Activated CD8-positive, alpha-beta memory T cell treated with anti-CD3 and anti-CD28 coated beads for 48 hours (primary cell): ENCODE measurements at places on chromosomes 6 and 20.
A peak's percentile ranks its signal among the peaks of the same experiment; 100 is the strongest.

- DNase-seq, result no peak
Measured at GRCh38 chr20:48776306-48776705, 51.5 kb downstream of the PREX1 start.

DNA sequence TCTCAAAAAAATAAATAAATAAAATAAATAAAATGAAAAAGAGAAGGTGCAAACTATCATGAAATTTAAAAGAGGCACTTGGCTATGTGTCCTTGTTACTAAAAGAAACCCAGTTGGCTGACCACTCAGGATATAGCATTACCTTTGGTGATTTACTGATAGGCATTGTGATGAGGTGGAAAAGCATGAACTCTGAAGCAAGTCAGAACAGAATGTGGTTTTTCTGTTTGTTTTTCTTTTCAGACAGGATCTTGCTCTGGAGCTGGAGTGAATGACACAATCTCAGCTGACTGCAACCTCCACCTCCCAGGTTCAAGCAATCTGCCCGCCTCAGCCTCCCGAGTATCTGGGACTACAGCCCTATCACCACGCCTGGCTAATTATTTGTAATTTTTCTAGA is 31.9 kb downstream of the ZNF184 start:
- no peak for DNase-seq

- peak; percentile 95 for DNase-seq
Measured at GRCh38 chr6:17599877-17600526, at the start of gene FAM8A1. Gene FAM8A1 (plus strand): TSS chr6:17600302. CDS start chr6:17600410, 108 bp downstream.

- no peak for DNase-seq
Measured at GRCh38 chr6:167990016-167990945, 7.2 kb upstream of the KIF25 start.

DNA sequence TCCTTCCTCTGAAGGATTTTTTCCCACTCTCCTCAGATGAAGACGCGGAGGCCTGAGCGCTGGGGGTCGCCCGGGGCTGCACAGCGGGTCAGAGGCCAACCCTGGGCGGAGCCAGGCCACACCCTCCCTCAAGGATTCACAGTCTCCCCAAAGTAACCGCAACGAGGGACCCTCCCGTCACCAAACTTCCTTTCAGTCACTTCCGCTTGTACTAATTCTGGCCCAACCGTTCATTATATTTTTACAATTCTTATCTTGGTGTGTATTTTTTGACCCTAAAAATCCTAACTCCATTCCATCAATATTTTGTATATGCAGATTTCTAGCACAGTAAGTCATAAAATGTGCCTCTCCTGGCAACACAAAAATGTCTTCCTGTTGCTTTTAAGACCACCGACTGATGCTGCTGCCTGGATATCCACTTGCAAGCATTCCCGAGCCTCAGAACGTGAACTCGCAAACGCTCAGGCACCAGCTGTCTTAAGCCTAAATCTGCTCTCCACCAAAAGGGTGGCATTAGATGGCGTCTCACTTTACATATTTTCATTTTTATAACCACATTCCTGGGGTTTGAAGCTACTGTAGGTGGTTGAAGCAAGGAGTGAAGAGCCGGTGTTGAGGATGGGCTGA is 128.0 kb downstream of the DLL1 start:
- DNase-seq, result no peak

DNA sequence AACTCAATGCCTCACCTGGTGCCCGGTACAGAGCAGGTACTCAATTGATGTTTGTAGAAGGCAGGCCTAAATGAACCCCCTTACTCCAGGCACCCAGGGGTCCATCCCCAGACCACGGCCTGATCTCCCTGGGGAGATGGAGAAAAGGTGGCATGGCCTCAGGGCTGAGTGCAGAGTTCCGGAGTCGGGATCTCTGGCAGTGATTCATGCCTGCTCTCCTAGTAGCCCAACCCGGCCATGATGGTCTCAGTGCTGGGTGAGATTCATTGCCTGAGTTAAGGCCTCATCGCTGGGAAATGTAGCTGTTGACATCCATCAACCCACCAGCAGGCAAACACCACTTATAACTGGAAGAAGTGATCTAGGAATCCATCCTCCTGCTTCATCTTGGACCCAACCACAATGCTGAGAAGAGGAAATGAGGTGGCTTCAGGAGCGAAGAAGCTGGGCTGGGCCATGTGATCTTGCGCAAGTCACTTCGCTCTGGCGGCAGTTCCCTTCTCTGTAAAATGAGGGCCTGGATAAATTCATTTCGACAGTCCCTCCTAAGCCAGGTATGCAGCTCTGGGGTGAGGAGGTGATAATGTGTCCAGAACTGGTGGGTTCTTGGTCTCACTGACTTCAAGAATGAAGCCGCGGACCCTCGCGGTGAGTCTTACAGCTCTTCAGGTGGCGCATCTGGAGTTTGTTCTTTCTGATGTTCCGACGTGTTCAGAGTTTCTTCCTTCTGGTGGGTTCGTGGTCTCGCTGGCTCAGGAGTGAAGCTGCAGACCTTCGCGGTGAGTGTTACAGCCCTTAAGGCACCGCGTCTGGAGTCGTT is 24.7 kb downstream of the ETV7 start:
- DNase-seq, result no peak

GRCh38 chr6:209432-210103 is 82.7 kb upstream of the DUSP22 start:
- no peak for DNase-seq

DNA sequence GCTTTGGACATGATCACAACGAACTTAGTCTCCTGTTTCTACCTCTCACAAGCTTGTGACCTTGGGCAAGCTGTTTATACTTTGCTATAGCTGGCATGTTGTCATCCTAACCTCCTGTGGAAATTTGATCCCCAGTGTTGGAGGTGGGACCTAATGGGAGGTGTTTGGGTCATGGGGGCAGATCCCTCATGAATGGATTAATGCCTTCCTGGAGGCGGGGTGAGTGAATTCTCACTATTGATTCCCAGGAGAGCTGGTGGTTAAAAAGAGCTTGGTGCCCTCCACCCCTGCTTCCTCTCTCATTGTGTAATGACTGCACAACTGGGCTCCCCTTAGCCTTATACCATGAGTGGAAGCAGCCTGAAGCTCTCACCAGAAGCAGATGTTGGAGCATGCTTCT is 228.9 kb downstream of the HIVEP2 start:
- DNase-seq, result no peak

GRCh38 chr6:50998905-50999304 is 180.2 kb downstream of the TFAP2B start:
- DNase-seq, result no peak

DNA sequence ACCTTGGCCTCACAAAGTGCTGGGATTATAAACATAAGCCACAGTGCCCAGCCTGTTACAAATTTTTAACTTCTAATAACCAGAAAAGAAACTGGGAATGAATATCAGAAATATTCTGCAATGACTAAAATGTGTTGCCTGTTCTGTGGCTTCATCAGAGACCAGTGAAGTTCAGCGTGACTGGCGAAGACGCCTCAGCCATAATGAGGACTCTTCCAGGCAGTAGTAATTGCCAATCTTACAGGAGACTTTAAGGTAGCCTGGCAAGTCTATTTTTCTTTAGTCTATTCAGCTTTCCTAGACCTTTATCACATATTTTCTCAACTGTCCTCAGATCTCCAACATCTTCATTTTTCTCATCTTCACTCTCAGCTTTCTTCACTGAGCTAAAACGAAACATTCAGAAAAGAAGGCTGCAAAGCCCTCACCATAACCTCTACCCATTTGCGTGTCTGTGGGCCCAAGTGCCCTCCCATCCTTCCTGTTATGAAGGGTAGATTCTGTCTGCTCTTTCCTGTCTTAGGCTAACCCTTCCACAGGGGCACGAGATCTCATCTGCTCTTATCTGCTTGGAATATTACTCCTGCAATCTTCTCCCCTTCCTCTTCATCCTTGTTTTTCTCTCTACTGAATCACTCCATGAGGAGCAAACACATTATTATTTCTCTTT is 42.0 kb upstream of the OLIG3 start:
- no peak for DNase-seq

GRCh38 chr6:26607434-26608230 is 10.9 kb downstream of the ABT1 start:
- no peak for DNase-seq

DNA sequence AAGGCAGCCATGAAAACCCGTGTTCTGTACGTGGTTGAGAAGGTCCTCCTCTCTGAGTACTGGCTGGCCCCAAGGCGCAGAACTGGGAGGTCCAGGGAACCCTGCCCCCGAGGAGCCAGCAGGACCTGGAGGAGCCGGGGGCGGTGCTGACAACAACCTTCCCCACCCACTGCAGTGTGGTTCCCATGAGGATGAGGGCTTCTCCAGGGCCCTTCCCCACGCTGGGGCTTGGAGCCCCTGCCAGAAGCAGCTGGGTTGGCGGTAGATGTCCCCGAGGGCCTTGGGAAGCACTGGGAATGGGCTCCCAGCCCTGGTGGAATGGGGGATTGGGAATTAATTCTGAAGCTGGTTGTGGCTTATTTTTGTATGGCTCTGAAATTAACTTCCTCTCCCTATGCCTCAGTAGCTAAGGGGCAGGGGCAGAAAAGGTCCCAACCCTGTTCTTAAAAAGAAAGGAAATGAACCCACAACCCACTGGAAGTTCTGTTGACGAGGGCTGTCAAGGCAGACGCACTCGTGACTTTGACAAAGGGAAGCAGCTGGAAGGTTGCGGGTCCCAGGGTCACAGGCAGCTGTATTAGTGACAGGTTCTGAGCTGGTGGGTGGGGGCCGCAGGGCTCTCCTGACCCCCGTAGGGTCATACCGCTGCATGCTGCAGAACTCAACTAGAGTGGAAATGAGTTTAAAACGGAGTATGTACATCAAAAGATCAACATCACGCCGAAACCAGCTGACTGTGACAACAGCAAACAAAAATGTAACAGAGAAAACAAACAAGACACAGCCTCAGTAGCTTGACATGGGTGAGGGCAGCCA is 13.9 kb upstream of the HELZ2 start:
- DNase-seq, result no peak

DNA sequence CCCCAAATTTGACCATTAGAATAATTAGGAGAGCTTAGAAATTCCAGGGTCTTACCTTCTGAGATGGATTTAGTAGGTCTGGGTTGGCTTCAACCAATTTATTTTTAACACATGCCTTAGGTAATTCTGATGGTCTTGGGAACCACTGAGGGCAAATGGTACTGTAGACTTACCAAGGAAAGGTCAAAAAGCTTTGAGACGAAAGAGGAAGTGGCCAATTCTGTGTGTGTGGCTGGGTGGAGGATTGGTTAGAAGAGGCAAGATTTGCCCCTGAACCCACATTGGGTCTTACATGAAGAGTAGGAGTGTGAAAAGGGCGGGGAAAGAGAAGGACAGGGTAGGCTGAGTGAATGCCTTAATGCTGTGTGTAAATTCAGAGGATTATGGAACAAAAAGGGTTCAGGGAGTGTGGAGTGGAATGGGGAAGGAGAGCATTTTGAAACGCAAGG is 2.7 kb downstream of the ITCH start:
- no peak for DNase-seq

DNA sequence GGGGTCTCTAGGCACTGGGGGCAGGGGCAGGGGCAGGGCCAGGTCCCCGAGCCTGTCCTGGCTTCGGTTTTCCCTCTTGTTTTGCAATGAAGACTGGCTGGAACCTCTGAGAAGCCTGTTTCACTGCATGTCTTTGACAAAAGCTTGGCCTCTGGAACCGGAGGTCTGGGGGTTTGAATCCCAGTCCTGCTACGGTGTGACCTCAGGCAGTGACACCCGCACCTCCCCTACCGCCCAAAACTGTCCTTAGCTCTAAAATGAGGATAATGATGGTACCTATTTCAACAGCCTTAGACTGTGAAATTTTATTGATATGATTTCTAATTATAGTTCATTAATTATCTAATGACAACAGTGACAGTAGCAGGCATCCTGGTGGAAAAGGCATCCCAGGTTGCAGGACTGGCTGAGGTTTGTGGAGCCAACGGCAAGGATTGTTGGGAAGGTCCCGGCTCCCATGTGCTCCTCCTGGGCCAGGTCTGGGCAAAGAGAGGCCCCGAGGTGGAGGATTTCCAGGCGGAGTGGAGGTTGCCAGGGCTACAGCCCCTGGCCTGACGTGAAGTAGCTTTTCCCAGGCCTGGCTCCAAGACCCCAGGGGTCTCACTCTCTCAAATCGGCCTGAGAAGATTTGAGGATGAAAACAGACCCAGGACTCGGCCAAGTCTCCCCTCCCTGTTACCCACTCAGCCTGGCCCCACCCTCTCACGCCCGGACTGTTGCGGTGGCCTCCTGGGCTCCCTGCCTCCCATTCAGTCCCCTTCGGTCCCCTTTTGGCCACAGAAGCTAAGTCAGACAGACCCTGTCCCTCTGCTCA is 57.9 kb downstream of the SNAI1 start:
- DNase-seq, result no peak

DNA sequence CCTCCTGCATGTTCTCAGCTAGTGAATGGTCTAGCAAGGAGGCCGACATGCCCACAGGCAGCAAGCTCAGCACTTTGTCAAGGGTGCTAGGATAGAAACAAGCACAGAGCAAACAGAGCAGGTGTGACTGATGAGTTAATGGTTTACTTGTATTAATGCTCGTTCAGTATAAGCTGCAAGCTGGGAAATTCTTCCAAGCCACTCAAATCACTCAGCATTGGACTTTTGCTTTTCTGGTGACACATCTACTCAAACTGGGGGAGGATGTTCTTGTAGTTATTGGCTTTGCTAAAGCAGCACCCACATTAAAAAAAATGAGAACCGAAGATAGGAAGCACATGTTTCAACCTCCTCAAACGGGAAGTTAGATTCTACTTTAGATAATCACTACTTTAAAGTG is 43.1 kb upstream of the NEDD9 start:
- DNase-seq, result no peak

DNA sequence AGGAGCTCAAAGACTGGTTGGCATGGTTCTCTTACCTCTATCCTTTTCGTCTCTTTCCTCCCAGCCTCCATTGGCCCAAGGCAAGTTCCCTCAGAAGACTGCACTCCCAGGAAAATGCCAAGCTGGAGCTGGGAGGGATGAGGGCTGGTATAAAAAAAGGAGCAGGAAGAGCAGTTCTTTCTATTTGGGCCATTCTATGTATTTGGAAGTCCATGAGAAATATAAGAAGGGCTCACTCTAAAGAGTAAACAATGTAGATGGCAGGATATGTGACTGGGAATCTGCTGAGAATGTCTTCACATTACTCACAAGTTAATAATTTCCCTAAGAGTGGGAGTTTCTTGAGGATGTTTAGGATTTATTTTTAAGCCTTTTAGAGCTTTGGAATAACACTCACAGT is 36.6 kb upstream of the ADTRP start:
- no peak for DNase-seq

- DNase-seq, result no peak
Measured at GRCh38 chr6:148981515-148981914, 234.7 kb downstream of the UST start.

DNA sequence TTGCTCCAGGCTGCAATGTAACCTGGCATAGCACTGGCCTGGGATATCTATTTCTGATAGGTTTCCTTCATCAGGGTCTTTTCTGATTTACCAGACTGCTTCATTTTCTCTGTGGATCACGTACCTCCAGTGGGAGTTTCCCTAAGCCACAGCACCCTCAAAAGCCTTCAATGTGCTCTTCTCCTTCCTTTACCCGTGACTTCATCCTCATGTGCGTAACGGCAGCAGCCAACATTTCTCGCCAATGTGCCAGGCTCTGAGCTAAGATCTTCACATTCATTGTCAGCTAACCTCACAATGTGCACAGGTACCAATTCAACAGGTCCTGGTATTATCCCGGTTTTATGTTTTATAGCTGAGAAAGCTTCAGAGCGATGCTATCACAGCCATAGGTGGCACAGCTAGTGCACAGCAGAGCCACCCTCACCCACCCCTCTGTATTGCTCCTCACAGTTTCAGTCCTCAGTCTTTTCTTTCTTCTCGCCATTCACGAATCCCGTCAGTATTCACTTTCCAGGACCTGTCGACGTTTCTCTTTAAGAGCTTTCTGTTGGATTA is 58.2 kb downstream of the TNFAIP3 start:
- no peak for DNase-seq
